ENCODE measurements at places on chromosomes 12 and 14.

- no peak for DNase-seq
Observed at GRCh38 chr14:85390236-85390635, 139.7 kb upstream of the FLRT2 start.

GRCh38 chr12:53180931-53181645, 363 bp upstream of the CSAD start:
- peak; percentile 49 for DNase-seq

- no peak for DNase-seq
Observed at GRCh38 chr12:31813305-31813704, 84.5 kb upstream of the AMN1 start.

GRCh38 chr14:94481468-94482131, 5.6 kb upstream of the SERPINA9 start:
- no peak for DNase-seq

GRCh38 chr12:27524839-27525753, 1.1 kb downstream of the PPFIBP1 start:
- DNase-seq = no peak

DNA sequence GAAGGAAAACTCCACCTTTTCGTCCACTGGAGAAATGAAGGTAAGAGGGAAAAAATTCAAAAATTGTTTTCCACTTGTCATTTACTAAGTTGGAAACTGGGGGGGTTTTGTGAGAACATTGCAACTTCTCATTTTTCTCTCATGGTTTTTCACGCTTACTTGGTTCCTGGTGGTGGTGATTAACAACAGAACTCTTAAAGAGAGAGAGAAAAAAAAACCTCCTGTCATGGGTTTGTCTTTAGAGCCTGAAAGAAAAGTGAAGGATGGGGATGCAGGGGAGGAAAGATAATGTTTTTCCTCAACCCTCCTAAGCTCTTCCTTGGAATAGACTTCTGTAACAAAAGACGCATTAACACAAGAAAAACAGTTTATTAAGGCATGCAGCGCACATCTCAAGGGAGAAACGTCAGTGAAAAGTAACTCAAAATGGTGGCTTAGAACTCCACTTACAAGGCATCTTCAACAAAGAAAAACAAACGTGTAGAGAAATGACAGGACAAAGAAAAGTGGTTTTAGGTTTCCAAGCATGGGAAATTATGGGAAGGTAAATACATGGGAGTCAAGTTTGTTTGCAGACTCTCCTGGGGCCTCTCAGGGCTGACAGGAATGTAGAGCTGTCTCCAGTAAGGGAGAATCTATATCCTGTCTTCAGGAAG, 81.9 kb upstream of the ATF7IP start:
- DNase-seq = no peak

DNA sequence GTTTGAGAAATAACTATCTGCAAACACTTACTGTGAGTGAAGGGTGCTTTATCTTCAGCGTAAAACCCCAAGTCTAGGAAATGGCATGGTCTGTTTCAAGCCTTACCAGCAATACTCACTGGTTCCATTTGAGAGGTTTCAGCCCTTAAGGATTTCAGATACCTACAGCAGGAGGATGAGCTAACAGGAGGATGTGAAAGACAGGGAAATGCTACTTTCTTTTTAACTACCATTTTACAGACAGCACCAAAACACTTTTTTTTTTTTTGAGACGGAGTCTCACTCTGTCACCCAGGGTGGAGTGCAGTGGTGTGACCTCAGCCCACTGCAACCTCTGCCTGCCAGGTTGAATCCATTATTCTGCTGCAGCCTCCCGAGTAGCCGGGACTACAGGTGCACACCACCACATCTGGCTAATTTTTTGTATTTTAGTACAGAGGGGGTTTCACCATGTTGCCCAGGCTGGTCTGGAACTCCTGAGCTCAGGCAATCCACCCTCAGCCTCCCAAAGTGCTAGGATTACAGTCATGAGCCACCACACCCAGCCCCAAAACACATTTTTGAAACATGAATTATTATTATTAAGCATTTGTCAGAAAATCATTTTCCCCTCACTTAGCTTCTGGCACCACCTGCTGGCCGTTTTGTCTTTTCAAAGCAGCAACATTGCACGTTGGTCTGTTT, 4.6 kb downstream of the MTRFR start:
- peak; percentile 55 for DNase-seq

GRCh38 chr14:93132472-93133065, 16.8 kb upstream of the ITPK1 start:
- no peak for DNase-seq

DNA sequence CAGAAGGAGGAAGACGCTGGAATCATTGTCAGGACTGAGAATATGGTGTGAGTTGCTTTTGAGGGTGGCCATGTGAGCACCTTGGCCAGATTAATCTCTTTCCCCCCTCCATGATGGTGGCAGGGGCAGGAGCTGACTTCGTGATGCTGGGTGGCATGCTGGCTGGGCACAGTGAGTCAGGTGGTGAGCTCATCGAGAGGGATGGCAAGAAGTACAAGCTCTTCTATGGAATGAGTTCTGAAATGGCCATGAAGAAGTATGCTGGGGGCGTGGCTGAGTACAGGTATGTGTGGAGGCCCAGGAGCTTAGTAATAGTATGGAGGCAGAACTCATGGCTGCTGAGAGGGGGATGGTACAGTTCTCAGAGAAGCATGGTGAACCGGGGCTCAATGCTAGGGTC, 4.3 kb downstream of the TINF2 start:
- DNase-seq = no peak

- no peak for DNase-seq
Observed at GRCh38 chr12:13044906-13045299, 722 bp downstream of the FAM234B start.

- DNase-seq = no peak
Observed at GRCh38 chr12:121089031-121089812, 43.5 kb upstream of the P2RX7 start.

DNA sequence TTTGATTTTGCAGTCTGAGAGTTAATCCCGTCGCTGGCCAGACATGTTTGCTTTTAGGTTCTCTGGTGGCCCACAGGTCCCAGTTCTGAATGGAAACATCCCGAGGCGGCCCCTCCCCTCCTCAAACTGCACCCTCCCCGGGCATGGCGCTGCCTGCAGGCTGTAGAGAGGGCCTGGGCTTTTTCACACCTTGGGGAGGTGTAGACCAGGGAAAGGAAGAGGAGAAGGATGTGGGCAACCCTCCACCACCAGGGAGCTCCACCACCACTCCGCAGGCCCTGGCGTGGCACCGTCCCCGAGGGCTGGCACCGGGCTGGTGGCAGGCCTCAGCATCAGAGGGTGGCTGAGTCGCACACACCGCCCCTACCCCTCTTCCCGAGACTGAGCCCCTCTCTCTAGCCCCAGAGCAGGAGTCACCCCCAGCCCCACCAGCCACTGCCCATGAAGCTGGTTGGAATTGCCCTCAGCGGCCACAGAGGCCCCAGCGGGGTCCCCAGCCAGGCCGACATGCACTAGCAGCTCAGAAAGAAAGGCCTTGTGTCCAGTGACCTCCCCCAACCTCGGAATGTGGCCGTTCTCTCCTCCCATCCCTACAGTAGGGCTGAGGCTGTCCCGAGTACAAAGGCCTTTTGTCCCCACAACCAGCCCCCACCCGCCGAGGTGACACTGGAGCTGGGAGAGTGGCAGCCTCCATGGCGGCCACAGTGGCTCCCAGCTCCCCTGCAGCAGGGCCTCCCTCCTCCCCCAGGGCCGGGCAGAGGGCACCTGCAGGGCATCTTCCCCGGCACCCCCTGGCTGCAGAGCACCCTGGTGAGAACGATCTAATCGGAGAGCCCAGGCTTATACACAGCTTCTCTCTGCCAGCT, 23.5 kb upstream of the INF2 start:
- no peak for DNase-seq

DNA sequence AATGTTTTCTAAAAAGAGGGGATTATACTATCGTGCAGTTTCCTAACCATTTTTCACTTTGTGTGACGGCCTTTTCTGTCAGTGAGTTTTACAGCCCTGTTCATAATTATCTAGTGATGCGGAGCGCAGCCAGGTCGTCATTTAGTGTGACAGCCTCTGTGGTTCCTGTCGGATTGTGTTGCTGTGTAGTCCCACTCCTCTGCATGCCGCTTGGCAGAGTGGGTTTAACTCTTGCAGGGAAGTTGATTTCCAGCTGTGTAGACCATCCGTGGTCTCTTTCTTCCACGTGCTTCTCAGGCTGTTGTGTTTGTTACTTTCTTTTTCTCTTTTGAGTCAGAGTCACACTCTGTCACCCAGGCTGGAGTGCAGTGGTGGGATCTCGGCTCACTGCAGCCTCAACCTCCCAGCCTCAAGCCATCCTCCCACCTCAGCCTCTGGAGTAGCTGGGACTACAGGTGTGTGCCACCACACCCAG, 8.6 kb downstream of the RAN start:
- no peak for DNase-seq

- DNase-seq = no peak
Observed at GRCh38 chr12:40202095-40203059, 22.4 kb upstream of the LRRK2 start.

DNA sequence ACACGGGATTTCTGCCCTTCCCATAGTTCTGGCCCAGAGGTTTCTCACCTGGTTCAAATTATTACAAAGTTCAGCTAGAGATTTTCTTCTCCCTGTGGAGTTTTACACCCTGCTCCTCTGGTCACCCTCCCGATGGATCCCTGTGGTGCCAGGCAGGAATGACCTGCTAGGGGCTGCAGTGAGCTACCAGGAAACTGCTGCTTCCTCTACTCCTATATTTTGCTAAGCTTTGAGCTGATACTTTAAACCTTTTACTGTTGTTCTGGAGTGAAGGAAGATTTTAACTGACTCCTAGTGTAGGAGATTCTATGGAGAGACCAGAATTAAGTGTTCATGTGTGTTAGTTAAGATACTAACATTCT, 30.4 kb upstream of the LRIG3 start:
- no peak for DNase-seq

DNA sequence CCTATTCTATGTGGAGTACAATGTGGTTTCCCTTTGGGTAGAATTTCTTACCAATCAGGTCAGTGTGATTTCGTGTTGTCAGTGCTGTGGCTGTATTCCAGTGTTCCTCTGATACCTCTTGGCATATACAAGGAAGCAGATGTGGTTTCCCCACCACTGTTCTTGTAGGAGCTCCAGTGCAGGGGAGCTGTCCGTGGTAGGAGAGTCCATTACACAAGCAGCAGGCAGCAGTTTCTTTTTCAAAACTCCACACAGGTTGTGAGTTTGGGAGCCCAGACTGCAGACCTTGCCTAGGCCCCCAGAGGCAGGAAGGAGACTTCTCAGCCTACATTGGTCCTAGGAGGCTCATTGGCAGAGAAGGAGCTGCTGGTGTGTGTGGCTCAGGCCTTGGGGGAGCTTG, 452.8 kb downstream of the AACS start:
- no peak for DNase-seq

- no peak for DNase-seq
Observed at GRCh38 chr12:88650715-88651114, 70.4 kb upstream of the KITLG start.

- peak; percentile 20 for DNase-seq
Observed at GRCh38 chr12:45655186-45655585, 74.3 kb upstream of the ARID2 start.

DNA sequence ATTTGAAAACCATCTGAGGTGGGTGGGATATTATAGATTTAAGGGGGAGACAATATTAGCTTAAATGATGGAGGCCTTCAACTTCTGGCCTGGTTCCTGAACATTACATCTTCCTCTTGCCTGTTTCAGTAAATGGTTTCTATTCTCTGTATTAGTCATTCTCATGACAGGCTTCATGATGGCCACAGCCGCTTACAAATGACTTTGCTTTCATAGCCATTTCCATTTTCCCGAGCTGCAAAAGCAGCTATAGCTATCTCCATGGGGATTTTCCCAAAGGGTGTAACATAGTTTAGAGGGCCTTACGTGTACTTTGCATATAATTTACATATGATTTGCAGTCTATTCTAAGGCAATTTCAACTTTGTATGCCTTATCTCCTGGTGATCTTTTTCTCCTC, 121.8 kb downstream of the NRXN3 start:
- DNase-seq = no peak

GRCh38 chr14:42323426-42323825, 716.8 kb downstream of the LRFN5 start:
- DNase-seq = no peak

DNA sequence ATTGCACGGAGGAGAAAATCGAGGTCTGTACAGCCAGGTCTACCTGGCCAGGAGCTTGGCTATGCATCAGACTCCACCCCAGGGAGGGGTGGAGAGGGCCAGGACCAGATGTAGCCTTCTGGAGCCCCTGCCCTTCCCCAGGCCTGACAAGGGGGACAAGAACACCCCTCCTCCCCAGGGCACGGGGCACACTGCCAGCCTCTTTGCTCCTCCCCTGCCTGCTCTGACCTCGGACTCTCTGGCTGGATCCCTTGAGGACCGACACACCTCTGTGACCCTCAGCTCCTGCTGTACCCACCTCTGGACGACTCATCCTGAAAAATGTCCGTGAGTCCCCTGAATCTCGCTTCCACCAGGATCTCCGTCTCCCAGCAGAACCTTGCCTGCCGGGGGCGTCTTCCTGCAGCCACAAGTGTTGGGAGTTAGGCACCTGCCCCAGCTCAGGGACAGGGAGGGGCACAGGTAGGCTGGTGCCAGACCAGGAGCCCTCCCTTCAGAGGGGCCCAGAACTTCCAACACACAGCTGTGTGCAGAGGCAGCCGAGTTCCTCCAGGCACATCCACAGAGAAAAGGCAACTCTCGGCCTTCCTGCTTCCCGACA, 21.8 kb downstream of the AHNAK2 start:
- no peak for DNase-seq

- DNase-seq = no peak
Observed at GRCh38 chr14:73935666-73936065, 14.2 kb downstream of the FAM161B start.

GRCh38 chr12:122421821-122422729, at the start of gene CLIP1:
TSS of gene CLIP1 (minus strand) at chr12:122422669. CDS start at chr12:122380452, 42,217 bp downstream.
- peak; percentile 13 for DNase-seq

GRCh38 chr12:76706101-76706500, 57.8 kb upstream of the ZDHHC17 start:
- DNase-seq = no peak

DNA sequence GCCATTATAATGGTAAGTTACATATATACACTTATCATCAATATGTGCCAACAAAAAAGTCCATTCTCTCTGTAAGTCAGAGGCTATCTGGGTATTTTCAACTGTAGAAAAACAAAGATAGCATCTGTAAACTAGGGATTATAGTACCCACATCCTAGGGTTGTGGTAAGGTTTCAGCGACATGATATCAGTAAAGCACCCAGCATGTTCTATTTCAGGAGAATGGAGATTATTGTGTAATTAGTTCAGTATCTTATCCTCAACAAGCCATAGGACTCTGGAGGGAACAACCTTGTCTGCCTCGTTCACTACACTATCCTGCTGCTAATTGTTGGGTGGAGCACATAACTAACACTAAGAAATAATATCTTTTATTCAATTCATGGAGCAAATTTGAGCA, 19.7 kb upstream of the CKAP4 start:
- no peak for DNase-seq

DNA sequence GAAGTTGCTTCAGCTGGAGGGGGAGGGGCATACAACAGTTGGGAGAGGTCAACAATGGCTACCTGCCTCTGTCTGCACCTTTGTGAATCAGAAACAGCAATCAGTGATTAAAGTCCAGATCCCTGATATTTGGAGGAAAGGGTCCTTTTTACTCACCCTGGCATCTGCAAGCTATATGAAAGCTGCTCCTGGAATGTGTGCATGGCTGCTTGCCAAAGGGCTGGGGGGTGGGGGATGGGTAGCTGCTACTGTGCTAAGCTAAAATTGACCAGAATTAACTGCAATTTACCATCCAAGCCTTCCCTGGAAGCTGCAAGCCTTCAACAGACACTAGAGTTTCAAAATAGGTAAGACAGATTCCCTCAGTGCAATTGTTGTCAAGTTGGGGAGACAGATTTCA, 13.5 kb upstream of the GTF2A1 start:
- no peak for DNase-seq

- no peak for DNase-seq
Observed at GRCh38 chr14:68504861-68505260, 288.0 kb downstream of the ZFP36L1 start.

- no peak for DNase-seq
Observed at GRCh38 chr12:6555018-6555691, 687 bp downstream of the IFFO1 start.

Data from activated CD8-positive, alpha-beta memory T cell treated with anti-CD3 and anti-CD28 coated beads for 4 hours (primary cell).